ENCODE measurements at places on chromosomes 5 and 9. TPM values are rescaled to one million over a fixed set of nuclear protein-coding genes. Genes with fewer than 3 reads are reported as not detected.

SLC34A3 gene
- not detected for total RNA-seq

PRR16 gene
- total RNA-seq: not detected

DNA sequence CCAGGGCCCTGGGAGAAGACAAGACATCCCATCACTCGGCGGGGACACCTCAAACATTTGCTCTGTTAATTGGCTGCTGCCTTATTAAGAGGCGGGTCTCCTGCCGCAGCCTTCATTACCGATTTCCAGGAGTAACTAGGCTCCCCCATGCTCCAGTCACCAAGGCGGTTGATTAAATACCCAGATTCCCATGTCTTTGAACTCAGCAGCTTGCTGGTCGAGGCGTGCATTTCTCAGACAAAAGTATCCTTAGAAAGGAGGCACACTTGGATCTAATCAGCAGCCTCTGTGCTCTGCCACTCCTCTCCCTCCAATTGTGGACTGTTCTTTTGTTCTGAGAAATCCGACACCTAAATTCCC is 228.8 kb downstream of the FSTL4 start:
- H3K4me1 ChIP-seq: no peaks in the 10 kb centered on the region
- H3K4me3 ChIP-seq: no peak overlapping the region
- no peaks in the 10 kb centered on the region for H3K36me3 ChIP-seq
- no peak overlapping the region for H3K27ac ChIP-seq

- peaks cover 2% of the 10 kb centered on the region for H3K36me3 ChIP-seq
- no peak overlapping the region for H3K27ac ChIP-seq
- DNase-seq: no peak
- H3K27me3 ChIP-seq: no peaks in the 10 kb centered on the region
- H3K4me3 ChIP-seq: no peak overlapping the region
Measured at GRCh38 chr9:35563791-35564197, 41.3 kb upstream of the TESK1 start.

- no peaks in the 10 kb centered on the region for H3K4me1 ChIP-seq
- no peak overlapping the region for H3K4me3 ChIP-seq
- H3K27me3 ChIP-seq: peaks cover 7% of the 10 kb centered on the region
- no peaks in the 10 kb centered on the region for H3K36me3 ChIP-seq
Measured at GRCh38 chr9:99762470-99762869, 59.2 kb upstream of the NR4A3 start.

DNA sequence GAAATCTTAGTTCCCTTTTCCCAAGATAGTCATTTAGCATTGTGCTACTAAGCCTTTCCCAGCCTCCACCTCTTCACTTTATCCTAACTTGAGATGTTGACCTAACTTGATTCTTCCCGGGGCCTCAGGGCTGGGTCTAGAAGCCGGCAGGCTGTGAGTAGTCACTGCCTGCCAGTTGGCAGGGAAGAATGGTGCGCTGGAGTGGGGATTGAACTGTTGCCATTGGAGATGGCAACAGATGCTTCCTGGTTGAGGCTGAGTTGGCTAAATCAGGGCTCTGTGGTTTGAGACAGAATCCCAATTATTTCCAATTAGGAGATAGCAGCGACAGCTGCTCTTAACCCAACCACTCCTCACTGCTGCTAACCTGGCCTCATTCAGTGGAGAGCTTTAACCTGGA is 343.1 kb downstream of the BRINP1 start:
- DNase-seq: no peak
- no peak overlapping the region for H3K4me3 ChIP-seq
- no peaks in the 10 kb centered on the region for H3K27me3 ChIP-seq
- H3K4me1 ChIP-seq: no peaks in the 10 kb centered on the region
- no peaks in the 10 kb centered on the region for H3K36me3 ChIP-seq

DNA sequence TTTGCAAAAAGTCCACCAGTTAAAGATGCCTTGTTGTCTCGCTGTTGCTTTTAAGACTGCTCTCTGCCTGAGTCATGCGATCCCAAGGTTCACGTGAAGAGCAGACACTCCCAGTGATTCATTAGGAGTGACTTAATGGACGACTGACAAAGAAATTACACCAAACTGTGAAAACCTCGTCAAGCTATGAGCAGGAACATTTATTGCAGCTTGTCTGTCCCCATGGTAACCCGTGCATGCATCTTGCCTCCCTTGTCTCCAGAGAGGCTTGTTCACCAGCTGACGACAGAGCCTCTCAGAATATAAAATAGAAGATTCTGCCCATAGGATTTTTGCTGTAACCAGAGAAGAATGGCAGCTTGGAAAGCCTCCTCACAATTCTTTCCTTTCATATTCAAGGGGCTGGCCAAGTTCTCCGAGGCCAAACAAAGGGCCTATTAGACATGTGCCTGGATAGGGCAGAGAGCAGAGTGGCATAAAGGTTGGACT is 352.7 kb downstream of the SPOCK1 start:
- no peak overlapping the region for H3K4me3 ChIP-seq
- no peak overlapping the region for H3K27ac ChIP-seq
- H3K4me1 ChIP-seq: no peaks in the 10 kb centered on the region
- DNase-seq: no peak

DNA sequence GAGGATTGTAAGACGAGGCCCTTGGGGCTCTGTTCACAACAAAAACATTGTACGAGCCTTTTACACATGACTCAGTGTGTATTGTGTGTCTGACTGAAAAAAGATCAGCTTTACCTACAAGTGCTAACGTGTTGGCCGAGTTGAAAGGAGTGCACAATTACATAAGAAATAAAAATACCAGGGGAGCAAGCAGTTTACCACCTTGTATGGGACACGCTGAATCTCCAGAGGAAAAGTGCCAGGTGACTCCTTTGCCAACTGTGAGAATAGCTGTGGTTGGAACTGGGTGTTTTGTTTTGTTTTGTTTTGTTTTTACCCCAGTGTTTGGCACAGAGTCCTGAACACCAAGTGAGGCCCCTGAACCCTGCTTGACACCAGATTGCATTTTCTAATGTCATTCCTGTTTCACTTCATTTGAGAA is 32.8 kb upstream of the ZSWIM6 start:
- H3K27me3 ChIP-seq: no peaks in the 10 kb centered on the region
- no peak for DNase-seq
- H3K4me1 ChIP-seq: no peaks in the 10 kb centered on the region
- no peaks in the 10 kb centered on the region for H3K36me3 ChIP-seq
- H3K27ac ChIP-seq: no peak overlapping the region

Measured in activated CD4-positive, alpha-beta T cell treated with anti-CD3 and anti-CD28 coated beads for 36 hours (primary cell).